ENCODE measurements at places on chromosomes 2 and 18.

DNA sequence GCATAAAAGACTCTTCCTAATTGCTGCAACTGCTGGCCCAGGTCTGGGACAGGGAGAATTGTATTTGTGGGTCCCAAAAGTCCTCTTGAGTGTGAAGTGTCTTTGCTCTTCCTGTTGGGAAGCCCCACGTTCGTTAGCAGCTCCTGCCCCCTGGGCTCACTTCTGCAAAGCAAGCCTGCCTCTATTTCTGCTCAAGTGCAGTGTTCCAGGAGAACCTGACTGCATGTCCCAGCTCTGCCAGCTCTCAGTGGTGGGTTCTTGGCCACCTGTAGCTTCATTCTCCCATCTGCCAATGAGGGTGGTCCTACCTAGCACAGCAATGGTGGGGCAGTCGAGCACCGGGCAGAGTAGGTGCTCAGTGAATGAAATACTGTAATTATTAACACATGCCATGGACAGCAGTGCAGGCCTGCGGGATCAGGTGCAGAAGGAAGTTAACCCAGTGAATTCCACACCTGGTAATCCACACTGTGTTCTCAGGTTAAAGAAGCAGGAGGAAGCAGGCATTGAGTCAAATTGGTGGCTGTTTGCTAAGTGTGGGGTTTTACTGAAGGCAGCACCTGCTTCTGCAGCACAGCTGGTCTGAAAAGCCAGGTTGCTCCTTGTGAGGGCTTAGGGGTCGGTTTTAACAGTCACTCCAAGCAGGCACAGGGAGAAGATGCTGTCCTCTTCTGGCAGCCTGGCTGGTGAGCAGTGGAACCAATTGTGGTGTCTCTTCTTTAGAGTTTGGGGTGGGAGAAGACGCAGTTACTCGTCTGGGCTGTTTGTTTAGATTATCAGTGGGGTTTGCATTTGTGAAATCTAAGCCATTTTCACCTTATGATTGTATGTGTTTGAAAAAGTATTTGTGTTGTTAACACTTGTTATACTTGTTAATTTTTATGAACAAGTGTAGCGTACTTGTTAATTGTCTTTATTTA, 54.3 kb downstream of the DGKD start:
- no peak for DNase-seq

- no peak for DNase-seq
These were observed 475 bp downstream of the SLC4A1AP start for GRCh38 chr2:27664154-27664574.

GRCh38 chr2:84924173-84925106, 19.0 kb downstream of the TMSB10 start:
- DNase-seq: peak; percentile 27

DNA sequence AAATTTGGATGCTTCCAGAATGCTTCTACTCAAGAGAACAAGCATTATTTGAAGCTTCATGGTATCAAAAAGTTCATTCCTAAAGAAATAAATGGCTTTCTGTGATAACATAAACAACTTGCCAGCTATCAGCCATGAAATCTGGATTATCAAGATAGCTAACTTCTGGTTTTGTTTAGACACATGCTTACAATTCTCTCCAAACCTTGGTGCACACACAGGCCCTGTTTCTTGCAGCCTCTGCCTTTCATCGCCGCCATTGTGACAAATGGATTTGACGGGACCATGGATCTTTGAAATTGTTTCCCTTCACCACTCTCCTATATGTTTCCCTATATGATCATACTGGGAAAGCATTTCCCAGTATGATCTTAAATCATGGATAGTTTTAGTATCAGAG, 47.9 kb upstream of the CABLES1 start:
- no peak for DNase-seq

- DNase-seq: no peak
These were observed 20.8 kb upstream of the MGAT5 start for GRCh38 chr2:134232868-134233727.

GRCh38 chr2:9312591-9312990, 106.0 kb downstream of the ASAP2 start:
- DNase-seq: no peak

DNA sequence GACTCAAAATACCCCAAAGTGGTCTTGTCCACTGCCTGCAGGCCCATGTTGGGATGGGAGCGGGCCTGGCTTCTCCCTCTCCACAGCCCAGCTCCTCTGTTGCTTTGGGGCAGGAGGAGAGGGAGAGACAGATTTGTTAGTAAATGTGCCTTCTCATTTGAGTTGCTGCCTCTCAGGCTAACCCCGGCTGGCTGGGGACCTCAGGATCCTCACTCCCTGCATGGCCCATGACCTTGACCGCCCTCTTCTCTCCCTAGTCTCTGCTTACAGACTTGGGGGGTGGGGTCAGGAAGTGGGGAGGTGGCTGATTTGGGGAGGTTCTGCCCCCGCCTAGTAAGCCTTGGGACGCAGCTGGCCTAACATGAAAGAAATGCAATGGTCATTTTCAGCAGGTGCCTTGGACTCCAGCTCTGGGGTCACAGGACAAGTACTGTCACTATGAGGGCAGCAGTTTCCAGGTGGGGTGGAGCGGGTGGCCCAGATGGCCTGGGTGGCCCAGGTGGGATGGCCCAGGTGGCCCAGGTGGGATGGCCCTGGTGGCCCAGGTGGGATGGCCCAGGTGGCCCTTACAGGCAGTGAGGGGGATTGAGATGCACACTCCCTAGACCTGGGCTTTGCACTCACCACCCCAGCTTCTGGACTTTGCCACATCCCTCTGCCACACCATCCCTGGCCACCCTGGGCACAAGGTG, 24.1 kb downstream of the HJURP start:
- DNase-seq: no peak

- no peak for DNase-seq
These were observed 252.8 kb downstream of the MREG start for GRCh38 chr2:215760557-215760956.

- no peak for DNase-seq
These were observed 584.7 kb upstream of the SETBP1 start for GRCh38 chr18:44096016-44096415.

GRCh38 chr18:26519114-26519513, 29.2 kb downstream of the KCTD1 start:
- DNase-seq: no peak

DNA sequence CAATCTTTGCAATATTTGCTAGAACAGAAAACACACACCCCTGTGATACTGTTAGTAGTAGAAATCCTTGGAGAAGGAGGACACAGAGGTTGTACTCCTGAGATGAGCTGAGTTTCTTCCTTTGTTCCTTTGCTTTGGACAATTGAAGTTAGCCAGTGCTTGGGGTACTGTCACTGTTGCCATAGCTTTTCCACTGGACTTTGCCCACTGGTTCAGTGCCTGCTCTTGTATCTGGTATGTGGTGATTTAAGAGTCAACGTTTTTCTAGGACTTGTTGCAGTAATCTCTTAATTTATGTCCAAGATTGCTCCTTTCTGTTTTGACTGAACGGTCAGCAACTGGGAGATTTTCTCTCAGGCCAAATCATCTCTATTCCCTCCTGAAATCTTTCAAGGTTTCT, 26.1 kb upstream of the RAB27B start:
- DNase-seq: no peak

- no peak for DNase-seq
These were observed 57.8 kb downstream of the FN1 start for GRCh38 chr2:215378045-215378444.

Data from femur (tissue), 1 donor.